COLO829 (cell line): ENCODE measurements at places on chromosomes 11 and 22.

- DNase-seq: peak; percentile 10
Measured at GRCh38 chr11:120773501-120774031, 250.3 kb upstream of the TBCEL start.

- no peak for DNase-seq
Measured at GRCh38 chr22:50031189-50032091, 18.9 kb upstream of the IL17REL start.

DNA sequence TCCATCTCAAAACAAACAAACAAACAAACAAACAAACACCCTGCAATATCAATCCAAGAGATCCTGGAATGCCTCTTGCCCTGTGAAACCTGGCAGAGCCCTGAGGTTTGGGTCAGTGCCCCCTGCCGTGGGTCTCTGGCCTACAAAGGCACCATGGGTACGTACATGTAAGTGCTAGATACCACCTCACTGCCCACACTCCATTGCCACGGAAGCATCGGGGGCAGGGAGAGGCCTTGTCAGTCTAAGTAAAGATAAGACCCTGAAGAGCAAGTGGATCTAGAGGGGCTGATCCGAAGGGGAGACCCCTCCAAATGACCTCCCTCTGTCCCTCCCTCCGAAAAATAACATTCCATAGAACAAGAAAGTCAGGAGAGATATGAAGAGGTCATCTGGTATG, 2.0 kb upstream of the MIEF1 start:
- DNase-seq: no peak

GRCh38 chr11:65427691-65428577, 5.3 kb downstream of the NEAT1 start:
- DNase-seq: no peak

- peak; percentile 6 for DNase-seq
Measured at GRCh38 chr11:31045335-31045734, 324.2 kb downstream of the DCDC1 start.

DNA sequence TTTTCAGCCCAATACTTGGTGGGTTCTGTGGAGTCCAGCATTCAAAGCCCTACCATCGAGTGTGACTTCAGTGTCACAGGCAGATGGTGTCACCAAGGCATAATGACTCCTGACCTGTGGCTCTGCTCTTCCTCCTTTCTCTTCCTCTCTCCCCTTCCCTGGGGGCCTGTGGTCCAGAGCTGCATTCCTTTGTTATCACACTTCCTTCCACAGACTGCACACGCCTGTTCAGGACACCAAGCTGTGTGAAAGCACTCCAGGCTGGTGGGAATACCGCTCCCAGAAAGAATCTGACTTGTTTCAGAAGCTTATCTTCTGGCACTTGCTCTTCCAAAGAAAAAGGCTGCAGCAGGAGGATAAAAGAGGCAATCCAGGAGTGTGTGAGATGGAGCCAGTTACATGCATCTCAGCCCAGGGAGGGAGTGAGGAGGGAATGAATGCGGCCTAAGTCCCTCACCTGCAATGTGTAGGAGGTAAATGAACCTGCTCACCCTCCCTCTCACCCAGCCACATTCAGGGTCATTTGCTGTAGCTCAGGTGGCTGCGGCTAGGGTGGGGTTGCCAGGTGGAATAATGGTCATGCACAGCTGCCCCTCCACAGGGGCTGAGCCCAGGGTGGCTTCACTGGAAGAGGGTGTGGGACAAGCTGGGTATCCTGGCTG, 79.3 kb downstream of the ADAMTS15 start:
- no peak for DNase-seq

- no peak for DNase-seq
Measured at GRCh38 chr11:77596626-77597025, 6.9 kb downstream of the AQP11 start.

GRCh38 chr11:134561331-134561720, 149.3 kb upstream of the B3GAT1 start:
- no peak for DNase-seq

GRCh38 chr11:117874910-117875381, 1.5 kb downstream of the FXYD6 start:
- DNase-seq: no peak

DNA sequence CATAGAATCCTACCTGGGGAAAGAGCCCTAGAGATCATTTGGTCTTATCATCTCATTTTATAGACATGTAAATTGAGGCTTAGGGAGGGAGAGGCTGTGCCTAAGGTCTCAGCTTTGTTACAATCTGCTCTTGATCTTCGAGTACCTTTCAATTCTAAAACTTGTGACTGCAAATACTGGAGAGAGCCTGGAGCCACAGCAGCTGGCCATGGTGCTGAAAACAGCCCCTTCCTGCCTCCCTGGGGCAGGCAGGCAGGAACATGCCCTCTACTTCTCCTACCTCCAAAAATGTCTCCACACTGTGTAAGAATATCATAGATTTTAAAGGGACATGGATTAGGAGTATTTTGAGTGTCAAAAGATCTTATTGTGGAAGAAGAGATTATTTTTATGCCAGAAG, 52.2 kb downstream of the C22orf42 start:
- DNase-seq: peak; percentile 39

GRCh38 chr11:125762445-125762844, 16.2 kb downstream of the PATE2 start:
- no peak for DNase-seq

GRCh38 chr11:69617682-69618081, 23.3 kb upstream of the CCND1 start:
- DNase-seq: no peak

DNA sequence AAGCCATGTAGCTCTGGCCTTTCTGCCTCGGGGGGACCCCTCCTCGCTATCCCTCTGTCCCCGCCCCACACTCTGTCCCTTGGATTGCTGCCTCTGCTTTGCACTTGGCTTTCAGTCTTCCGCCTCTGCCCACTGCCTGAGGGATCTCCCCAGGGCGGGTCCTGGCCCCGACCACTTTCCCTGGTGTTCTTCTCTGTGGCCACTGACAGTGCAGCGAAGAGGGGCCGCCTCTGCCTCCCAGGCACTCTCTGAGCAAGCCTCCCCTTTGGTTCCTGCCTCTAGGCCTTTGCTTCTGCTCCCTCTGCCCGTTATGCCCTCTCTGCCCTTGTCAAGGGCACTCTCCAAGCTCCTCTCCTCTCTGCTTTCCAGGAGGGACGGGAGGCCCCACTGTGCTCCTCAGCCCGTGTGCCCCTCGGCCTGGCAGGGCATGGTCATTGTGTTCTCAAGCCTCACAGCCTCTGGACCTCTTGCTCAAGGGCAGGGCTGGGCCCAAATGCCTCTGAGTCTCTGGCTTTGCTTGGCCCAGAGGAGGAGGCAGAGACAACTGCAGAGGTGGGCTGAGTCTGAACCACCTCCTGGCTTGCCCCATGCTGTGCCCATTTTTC, 5.5 kb upstream of the MPPED1 start:
- no peak for DNase-seq

- no peak for DNase-seq
Measured at GRCh38 chr11:127247261-127247851, 246.8 kb upstream of the KIRREL3 start.

- DNase-seq: no peak
Measured at GRCh38 chr22:27404441-27404840, 397.1 kb downstream of the MN1 start.

DNA sequence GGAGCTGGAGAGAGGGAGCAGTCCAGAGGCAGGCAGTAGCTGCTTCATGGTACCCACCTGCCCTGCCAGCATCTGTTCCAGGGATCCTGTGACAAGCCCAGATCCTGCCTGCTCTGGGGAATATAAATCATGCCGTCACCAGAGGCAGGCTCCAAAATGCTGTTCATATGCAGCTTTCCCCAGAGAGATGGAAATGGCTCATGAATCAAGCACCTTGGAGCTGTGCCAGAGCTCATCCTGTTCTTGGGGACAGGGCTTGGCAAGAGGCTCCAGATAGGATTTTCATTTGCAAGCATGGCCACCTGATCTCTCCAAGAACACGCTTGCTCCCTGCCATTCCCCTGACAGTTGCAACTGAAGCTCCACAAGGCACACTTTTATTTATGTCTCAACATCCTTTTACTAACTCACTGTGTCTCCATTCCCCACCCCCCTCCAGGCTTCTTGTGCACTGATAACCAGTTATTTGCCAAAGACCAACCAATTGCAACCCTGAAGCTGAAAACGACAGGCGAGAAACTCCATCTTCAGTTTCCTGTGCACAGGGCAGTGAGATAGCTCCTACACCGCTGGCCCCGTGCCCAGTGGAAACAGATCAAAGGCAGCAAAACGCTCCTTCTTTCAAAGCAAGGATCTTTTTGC, 115.8 kb upstream of the PITPNB start:
- DNase-seq: peak; percentile 32

- no peak for DNase-seq
Measured at GRCh38 chr11:121575963-121576290, 123.2 kb upstream of the SORL1-AS1 start.

- DNase-seq: no peak
Measured at GRCh38 chr11:24593332-24593731, 96.5 kb downstream of the LUZP2 start.

DNA sequence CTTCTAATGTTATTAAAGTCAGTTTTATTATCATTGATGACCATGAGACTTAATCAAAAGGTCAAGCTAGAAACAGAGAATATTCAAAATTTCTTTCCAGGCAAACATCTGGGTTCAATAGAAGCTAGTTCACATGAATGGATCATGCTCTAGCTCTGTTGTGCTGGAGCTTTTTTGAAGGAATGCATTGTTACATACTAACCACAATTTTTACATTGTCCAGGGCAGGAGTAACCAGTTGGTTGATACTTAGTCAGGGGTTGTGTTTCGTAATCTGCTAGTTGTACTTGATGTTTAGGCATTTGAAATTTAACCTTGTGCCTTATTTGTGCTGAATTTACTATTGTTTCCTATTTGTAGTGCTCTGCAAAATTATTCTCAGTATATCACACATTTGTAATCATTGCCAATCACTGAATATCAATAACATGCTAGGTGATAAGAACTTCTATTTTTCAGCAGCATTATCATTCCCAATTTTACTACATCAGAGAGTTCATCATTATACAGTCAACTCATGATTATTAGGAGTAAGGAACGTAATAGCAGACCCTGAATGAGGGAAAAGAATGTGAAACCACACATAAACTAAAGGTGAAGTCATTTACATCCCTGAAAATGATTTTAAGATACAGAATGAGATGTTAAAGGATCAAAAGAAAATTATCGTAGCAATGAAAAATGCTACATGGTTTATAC, 23.2 kb downstream of the NF2 start:
- no peak for DNase-seq

GRCh38 chr11:64391839-64392238, 32.9 kb downstream of the RPS6KA4 start:
- DNase-seq: no peak

DNA sequence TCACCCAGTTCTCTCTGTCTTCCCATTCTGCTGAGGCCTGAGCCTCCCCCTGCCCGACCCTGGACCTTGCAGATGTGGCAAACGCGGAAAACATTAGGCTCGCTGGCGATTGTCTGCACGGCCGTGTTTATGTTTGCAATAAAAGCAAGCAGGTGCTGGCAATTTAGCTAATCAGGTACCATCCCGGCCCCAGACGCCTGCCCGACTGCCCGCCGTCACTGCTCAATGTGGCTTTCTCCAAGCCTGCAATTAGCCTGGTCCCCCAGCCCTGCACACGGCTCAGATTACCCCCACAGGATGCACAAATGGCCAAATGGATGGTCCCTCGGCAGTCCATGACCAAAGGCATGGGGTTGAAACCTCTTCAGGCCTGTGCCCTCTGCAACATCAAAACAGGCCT, 259.7 kb downstream of the MN1 start:
- DNase-seq: no peak

DNA sequence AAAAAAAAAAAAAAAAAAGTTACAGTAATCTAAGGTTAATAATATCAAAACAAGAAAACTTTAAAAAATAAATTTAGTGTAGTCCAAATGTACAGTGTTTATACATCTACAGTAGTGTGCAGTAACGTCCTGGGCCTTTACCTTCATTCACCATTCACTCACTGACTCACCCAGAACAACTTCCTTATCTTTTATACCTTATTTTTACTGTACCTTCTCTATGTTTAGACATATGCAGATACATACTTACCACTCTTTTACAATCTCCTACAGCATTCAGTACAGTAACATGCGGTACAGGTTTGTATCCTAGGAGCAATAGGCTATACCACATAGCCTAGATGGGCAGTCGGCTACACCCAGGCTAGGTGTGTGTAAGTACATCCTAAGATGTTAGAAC, 38.5 kb downstream of the TCF20 start:
- no peak for DNase-seq

DNA sequence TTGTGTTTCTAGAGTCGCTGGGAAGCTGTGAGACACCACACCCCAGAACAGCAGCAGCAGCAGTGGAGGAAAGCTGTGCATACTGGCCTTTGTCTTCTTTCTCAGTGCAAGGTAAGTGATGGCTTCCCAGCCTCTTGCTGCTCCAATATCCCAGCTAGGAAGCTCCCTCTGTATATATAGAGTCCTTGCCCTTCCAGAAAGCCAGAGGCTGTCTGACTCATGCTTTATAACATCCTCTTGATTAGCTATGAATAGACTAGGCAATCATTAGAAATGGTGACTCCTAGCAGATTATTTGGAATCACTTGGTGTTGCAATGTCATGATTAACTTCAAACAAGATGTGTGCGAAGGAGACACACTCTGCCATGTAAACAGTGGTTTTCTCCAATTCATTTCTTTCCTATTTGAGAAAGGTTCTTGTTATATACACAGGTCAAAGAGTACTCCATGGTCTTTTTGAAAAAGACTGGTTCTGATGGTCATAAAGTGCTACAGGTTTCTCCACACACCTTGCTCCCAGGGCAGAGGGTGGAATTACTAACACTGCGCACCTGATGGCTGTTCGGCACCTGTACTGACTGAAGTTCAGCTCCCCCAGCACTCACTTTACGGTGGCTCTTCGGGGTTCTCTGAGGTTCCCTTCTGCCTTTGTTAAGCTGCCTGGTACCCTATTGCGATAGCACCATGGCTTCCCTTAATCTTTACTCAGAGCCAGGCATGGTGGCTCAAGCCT, at the start of gene MMP1:
MMP1 (minus strand) TSS at position 149 of the 735 bp plus-strand sequence; CDS start at position 81, 68 bp downstream.
- peak; percentile 75 for DNase-seq

- DNase-seq: no peak
Measured at GRCh38 chr11:1486054-1486825, at the start of gene MOB2. Gene MOB2, minus strand, starts transcription at chr11:1486779. Its CDS starts 223 bp downstream, at chr11:1486556.

- no peak for DNase-seq
Measured at GRCh38 chr11:27720277-27720830, 20.1 kb upstream of the BDNF start.

GRCh38 chr11:129249923-129250322, 57.8 kb upstream of the ARHGAP32 start:
- no peak for DNase-seq

DNA sequence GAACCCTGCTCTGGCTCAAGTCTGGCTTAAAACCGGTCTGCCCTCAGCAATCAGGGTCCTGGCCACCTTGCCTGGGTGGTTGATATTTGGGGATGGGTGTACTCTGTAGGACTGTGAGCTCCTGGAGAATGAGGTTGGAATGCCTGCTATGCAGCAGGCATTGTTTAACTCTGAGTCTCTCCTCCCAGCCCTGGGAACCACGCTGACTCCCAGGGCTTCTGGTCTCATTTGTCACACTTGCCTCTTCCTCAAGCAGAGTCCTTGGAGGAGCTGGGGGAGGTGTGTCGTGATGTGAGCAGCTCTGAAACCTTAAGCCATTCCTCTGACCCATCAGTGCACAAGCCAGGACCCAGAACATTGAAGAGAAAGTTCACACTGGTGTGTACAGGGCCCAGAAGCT, 340.1 kb downstream of the MN1 start:
- DNase-seq: no peak
